Mesangial cell (primary cell): ENCODE measurements at places on chromosomes 7 and 10. TPM values are rescaled to one million over a fixed set of nuclear protein-coding genes. Genes with fewer than 3 reads are reported as not detected.

The SFXN2 gene
- 7.2 and 12.9 TPM in 2 replicates for total RNA-seq

The PTER gene
- 4.9 and 7.5 TPM in 2 replicates for total RNA-seq

The CYP2C19 gene
- not detected in 2 replicates for total RNA-seq

The HMX2 gene
- total RNA-seq, result not detected in 2 replicates

The NUTM2D gene
- 0.81 and 7.0 TPM in 2 replicates for total RNA-seq

The LEP gene
- total RNA-seq, result not detected in 2 replicates

The MAGI2 gene
- total RNA-seq, result 0.81 and 4.6 TPM in 2 replicates

The LRRC4 gene
- 0.16 and 1.0 TPM in 2 replicates for total RNA-seq

The TRIM50 gene
- total RNA-seq, result not detected in 2 replicates

The C10orf105 gene
- not detected in 2 replicates for total RNA-seq

The PLOD3 gene
- total RNA-seq, result 84.7 and 113 TPM in 2 replicates

The CYP3A4 gene
- under 0.01 TPM in 1 of 2 replicates, not detected in the other for total RNA-seq

The MEST gene
- 77.9 and 170 TPM in 2 replicates for total RNA-seq

The TFPI2 gene
- 15.0 and 126 TPM in 2 replicates for total RNA-seq

The PBLD gene
- total RNA-seq, result 1.8 and 7.6 TPM in 2 replicates

The TUBAL3 gene
- not detected in 2 replicates for total RNA-seq

The STAM gene
- total RNA-seq, result 13.9 and 17.0 TPM in 2 replicates

The SEMA3A gene
- total RNA-seq, result 17.3 and 17.5 TPM in 2 replicates

The DCLRE1A gene
- 3.0 and 8.3 TPM in 2 replicates for total RNA-seq

The SPAM1 gene
- not detected in 2 replicates for total RNA-seq

The ANKRD61 gene
- 0.16 TPM in 1 of 2 replicates, not detected in the other for total RNA-seq

The PLEKHS1 gene
- not detected in 2 replicates for total RNA-seq

The C10orf143 gene
- total RNA-seq, result 0.49 and 1.6 TPM in 2 replicates

The SUN3 gene
- total RNA-seq, result 0.51 TPM in 1 of 2 replicates, not detected in the other

The RET gene
- 0.51 and 0.65 TPM in 2 replicates for total RNA-seq

The PON1 gene
- under 0.01 TPM in 1 of 2 replicates, not detected in the other for total RNA-seq

The MET gene
- total RNA-seq, result 124 and 141 TPM in 2 replicates

The PHYHIPL gene
- under 0.01 TPM in 1 of 2 replicates, not detected in the other for total RNA-seq

The PCLO gene
- total RNA-seq, result 0.98 and 2.7 TPM in 2 replicates

The FAM131B gene
- 0.33 and 2.2 TPM in 2 replicates for total RNA-seq

The TEX47 gene
- not detected in 2 replicates for total RNA-seq

The HABP2 gene
- total RNA-seq, result 0.16 and 1.3 TPM in 2 replicates

The EMX2 gene
- 2.3 and 7.2 TPM in 2 replicates for total RNA-seq

The UCN3 gene
- total RNA-seq, result not detected in 2 replicates

The UPP1 gene
- total RNA-seq, result 27.4 and 39.6 TPM in 2 replicates

The FANK1 gene
- total RNA-seq, result 1.8 and 2.9 TPM in 2 replicates
